SIG-M5 (cell line): ENCODE measurements at places on chromosomes 5 and 9.

DNA sequence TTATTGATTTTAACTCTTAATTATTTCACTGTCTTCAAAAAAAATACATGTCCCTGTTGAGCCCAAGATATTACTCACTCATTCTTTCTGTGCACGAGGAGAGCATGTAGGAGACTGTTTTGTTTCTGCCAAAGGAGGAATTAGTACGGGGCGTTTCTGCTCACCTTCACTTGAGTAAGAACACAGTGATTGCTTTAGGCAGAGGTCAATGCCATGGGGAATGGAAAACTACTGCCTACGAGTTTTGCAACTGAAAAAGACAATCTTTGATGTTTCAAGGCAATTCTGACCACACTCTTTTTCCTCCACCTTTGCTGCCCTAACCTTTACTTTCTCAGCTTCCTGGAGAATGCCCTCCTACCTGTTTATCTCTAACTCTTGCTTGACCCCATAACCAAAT lies 109.4 kb downstream of the CCDC192 start:
- no peak for DNase-seq

DNA sequence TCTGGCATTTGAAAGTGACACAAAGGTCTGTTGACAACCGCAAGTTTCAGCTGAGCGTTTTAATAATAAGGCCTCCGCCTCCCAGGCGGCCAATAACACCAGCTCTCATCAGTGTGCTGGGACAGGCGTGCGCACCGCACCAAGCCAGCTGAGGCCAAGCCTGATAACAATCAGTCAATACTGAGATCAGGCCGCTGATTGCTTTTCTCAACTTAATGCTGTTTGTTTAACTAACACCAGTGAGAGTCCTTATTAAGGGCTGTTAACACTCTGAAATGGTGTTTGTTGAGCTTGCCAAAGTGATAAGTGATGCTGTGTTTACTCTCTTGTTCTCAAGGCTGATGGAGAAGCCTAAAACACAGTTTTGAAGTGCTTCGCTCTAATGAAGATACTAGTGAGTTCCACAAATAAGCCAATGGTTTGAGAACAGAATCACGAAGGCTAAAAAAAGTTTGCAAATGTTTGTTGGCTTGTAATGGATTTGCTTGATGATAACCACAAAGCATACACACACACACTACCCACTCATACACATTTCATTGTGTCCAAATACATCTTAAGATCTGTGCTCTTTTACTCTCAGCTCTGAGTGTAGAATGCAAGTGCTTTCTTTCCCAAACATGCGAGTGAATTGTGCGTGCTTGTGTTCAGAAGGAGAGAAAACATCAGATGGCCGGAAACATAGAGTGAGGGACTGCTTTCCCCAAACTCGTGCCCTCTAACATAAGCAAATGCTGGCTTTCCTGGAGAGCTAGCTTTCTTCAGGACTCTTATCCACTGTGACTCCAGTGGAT lies 330.4 kb upstream of the KLF4 start:
- DNase-seq: no peak

GRCh38 chr9:95504053-95504963 lies 12.5 kb downstream of the PTCH1 start:
- DNase-seq: no peak

GRCh38 chr9:106874652-106875051 lies 11.7 kb downstream of the ZNF462 start:
- no peak for DNase-seq

- DNase-seq: no peak
Observed at GRCh38 chr5:167512111-167512510, 779.3 kb upstream of the WWC1 start.

DNA sequence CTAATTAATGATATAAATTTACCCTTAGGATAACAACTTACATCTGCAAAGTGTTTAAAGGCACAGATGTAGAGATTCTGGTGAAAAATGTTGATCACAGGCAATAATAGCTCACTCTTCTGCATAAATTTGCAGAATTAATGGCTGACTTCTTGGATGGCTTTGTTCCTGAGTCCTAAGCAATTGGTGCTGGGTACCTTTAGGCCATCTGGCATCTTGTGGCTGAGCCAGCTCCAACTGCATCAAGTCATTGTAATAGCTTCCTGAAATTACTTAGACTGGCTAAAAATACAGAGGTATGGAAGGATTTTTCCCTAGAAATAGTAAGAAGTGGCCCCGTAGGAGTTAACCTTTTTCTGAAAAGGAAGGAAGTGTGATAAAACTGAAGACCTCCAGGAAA lies 118.3 kb upstream of the MINAR2 start:
- DNase-seq: no peak

GRCh38 chr9:120390637-120391190 lies 189.3 kb downstream of the CDK5RAP2 start:
- no peak for DNase-seq

DNA sequence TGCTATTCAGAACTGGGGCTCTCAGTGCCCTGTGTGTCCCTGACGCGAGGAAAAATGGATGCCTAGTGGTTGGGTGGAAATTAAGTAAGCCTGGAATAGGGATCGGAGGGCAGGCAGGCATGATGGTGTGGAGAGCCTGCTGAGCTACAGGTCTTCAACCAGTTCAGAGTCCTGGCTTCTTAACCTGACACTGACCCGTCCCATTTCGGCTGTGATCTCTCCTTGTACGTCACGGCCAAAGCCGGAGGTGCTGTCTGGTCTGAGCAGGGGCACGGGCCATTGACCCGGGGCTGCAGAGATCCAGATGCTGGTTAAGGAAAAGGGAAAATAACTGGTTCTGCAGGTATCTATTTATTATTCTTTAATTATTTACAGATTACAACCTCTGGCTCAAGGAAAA lies 27.9 kb downstream of the RHOBTB3 start:
- no peak for DNase-seq

- no peak for DNase-seq
Observed at GRCh38 chr9:75161116-75161857, 73.0 kb downstream of the OSTF1 start.

GRCh38 chr5:100595152-100595811 lies 60.1 kb downstream of the FAM174A start:
- DNase-seq: no peak

GRCh38 chr5:142883025-142883424 lies 112.8 kb downstream of the ARHGAP26 start:
- no peak for DNase-seq

DNA sequence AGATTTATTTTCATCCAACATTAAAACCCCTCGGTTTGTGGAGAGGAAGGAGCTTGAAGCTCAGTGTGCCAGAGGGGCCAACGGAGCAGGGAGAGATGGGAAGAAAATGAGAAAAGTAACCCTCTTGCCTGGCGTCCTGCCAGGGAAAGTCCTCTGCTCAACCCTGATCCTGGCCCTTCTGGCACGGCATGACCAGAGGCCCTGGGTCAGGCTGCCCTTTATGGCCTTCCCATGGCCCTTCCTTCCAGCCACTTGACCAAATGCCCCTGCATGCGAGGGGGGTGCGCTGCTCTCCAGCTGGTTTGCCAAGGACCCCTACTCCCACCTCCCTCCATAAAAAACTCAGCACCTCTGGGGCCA lies 43.8 kb downstream of the SPRY4 start:
- DNase-seq: no peak

GRCh38 chr9:29245351-29245750 lies 1672.1 kb upstream of the C9orf72 start:
- DNase-seq: no peak

DNA sequence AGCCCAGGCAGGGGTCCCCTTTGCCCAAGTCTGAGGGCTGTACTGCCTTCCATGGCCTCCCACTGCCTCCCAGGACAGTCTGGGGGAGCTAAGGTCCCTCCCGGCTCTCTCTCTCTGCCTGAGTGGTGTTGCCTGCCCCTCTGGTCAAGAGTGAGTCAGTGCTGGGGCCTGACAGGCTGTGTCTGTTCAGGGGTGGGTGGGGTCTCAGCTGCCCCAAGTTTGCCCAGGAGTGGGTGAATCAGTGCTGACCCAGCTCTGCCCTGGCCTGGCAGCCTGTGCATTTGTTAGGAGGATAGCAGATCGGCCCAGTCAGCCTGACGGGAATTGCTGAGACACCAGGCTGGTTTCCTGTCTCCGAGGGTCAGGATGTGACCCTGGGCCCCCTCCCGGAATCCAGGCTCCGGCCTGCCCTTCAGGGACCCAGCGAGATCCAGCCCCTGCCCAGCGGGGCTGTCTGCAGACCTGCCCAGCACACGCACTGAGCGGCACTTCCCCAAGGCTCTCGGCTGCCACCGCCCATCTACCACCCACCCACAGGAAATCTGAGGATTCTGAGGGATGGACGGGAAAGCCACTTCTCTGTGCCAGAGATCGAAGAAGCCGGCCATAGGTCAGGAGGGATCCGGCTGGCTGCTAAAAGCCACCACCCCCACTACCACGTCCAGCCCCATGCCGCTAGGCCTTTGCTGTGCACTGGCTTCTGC lies 15.9 kb downstream of the ENG start:
- no peak for DNase-seq

DNA sequence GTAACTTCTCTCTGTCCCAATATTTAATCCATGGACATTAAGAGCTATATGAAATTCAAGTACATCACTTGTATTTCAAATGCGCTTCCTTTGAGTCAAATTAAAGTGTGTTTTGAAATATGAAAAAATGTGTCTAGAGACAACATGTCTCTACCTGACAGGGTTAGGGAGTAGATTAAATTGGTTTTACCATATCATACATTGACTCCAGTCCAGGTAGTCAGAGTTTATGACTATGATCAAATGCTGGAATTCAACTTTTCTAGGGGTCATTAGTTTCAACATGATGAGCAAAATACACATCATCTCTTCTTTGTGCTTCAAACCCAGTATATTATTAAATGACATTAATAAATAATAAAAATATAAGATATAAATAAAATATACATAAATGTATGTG lies 259.2 kb downstream of the CDH10 start:
- no peak for DNase-seq

DNA sequence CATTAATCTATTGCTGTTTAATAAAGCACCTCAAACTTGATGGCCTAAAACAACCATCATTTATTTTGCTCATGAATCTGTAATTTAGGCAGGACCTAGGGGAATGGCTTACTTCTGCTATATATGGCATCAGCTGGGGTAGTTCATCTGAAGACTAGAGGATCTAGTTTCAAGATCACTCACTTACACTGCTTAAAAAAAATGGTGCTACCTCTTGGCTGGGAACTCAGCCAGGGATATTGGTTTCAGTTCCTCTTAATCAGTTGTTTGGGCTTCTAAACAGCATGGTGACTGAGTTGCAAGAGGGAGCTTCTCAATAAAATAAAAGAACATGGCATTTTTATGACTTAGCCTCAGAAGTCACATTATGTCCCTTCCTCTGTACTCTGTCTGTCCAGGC lies 142.0 kb downstream of the FAM114A2 start:
- peak; percentile 70 for DNase-seq

DNA sequence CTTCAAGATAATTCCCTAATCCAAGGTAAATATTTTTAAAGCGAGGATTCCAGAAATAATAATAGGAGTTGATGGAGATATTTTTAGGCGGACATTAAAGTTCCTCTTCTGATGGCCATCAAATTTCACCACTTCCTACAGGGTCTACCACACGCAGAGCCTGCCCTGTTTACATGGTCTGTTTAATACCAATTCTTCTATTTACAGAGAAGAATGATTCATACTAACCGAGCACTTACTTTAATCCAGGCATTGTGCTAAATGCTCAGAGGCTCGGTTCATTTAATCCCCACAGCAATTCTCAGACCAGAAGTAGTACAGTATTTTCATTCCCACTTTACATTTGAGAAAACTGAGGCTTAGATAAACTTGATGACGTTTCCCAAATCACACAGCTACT lies 3.0 kb upstream of the ITGA1 start:
- DNase-seq: no peak

- DNase-seq: no peak
Observed at GRCh38 chr9:83956436-83957247, 23.4 kb downstream of the HNRNPK start.

DNA sequence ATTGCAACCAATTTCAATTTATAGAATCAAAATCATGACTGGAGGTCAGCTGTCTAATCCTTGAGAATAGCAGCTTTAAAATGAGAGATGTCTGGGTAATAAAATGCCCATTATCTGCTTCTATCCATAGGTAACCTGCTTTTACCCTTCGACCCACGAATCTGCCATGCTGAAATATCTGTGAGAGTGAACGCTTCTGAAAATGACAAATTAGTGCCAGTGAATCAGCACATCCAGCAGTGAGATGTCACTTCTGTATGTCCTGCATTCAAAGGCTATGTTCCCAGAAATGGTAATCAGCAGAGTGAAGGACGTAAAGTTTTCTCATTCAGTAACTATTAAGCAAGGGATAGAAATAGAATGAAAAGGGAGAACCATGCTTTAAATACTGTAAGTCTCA lies 532.4 kb upstream of the ITGA1 start:
- DNase-seq: no peak

DNA sequence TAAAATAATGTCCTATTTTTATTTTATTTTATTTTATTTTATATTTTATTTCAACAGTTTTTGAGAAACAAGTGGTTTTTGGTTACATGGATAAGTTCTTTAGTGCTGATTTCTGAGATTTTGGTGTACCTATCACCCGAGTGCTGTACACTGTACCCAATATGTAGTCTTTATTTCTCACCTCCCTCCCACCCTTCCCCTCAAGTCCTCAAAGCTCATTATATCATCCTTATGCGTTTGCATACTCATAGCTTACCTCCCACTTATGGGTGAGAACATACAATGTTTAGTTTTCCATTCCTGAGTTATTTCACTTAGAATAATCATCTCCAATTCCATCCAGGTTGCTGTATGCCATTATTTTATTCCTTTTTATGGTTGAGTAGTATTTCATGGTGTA lies 63.5 kb downstream of the ARRDC3 start:
- DNase-seq: no peak

DNA sequence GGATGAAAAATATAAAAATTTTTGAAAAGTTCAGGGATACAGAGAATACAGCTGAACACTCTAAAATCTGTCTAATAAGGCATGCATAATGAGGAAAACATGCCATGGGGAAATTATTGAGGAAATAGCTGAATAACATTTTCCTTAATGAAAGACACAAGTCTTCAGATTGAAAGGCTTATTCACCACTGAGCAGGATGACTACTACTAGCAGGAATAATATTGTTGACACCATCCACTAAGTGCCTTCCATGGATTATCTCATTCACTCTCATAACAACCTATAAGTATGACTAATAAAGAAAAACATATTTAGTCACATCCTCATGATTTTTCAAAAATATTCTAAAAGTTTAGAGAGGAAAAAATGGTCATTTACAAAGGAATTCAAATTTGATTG lies 96.7 kb upstream of the FER start:
- DNase-seq: no peak

GRCh38 chr9:72524820-72525540 lies 3.6 kb downstream of the TMC1 start:
- DNase-seq: no peak

DNA sequence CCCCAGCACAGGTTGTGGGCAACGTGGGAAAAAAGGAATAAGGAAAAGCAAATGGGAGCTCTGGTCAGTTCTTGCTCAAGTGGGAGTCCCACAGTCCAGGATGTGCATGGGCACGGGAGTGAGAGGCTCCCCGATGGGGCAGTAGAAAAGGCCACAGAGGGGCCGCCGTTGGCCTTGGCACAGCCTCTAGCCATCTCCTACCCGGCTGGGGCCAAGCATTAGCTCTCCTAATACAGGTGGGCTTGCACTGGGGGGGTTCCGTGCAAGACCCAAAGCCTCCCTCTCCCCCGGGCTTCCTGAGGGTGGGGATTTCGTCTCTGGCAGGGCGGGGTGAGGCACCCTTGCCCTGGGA lies 212.2 kb upstream of the MVB12B start:
- DNase-seq: no peak
